Stimulated activated CD4-positive, alpha-beta T cell treated with anti-CD3 and anti-CD28 coated beads, Interleukin-1b, Interleukin-23, amount 100 ng/mL, for 24 hours (primary cell): ENCODE measurements at places on chromosomes 4 and X.

DNA sequence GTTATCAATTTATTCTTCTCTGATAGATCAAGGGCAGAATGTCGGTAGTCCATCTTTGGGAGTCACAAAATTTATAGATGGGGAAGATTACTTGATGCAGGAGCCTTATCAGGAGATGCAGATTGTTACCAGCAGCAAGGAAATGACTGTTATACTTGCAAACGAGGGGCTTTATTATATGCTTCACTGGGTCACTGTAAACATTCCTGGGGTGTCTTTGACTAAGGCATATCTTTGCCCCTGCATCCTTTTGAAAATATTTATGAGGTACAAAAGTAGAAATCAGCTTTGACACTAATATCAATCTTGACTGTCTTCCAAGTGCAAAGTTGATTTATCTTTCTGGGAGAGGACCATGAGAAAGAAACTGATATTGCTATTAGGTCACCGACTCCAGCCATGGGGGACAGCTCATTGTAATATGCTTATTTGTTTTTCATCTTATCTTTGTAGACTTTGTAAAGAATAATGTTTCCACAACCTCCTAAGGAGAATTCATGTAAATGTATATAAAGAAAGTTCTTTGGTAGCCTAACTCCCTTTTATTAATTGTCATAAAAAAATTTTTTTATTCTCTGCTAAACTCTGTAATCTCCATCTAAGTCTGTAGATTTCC, 177.3 kb upstream of the EMCN start:
- no peak for DNase-seq

- DNase-seq, result no peak
Observed at GRCh38 chrX:98263135-98263534, 1379.4 kb downstream of the RPA4 start.

- DNase-seq, result no peak
Observed at GRCh38 chr4:105551965-105552746, at the start of gene ARHGEF38. Gene ARHGEF38 (plus strand): TSS chr4:105552620. CDS start chr4:105552766, 146 bp downstream.

DNA sequence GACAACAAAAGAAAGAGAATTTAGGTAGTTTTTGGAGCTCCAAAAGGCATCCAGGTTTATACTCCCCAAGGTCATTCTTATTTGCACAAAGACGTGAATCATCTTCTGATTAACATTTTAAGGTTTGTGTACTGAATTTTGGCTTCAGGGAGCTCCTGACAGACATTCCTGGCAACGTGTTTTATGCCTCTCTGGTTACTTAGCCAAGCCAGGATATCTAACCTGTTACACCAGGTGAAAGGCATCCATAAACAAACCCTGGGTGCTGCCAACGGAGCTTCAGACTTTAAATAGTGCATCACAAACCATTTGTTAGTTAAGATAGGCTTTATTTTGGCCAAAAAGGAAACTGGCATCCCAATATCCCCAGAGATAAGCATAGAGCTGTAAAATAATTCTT, 997.3 kb downstream of the ARAP2 start:
- no peak for DNase-seq
